ENCODE measurements at places on chromosomes 2 and 18.

GRCh38 chr2:46164529-46165301, 132.5 kb upstream of the EPAS1 start:
- DNase-seq: peak; percentile 83

GRCh38 chr18:3223356-3223755, 3.6 kb upstream of the MYOM1 start:
- no peak for DNase-seq

GRCh38 chr2:28358668-28359201, 33.9 kb upstream of the FOSL2 start:
- DNase-seq: no peak

GRCh38 chr2:29767606-29768335, 153.6 kb downstream of the ALK start:
- no peak for DNase-seq

DNA sequence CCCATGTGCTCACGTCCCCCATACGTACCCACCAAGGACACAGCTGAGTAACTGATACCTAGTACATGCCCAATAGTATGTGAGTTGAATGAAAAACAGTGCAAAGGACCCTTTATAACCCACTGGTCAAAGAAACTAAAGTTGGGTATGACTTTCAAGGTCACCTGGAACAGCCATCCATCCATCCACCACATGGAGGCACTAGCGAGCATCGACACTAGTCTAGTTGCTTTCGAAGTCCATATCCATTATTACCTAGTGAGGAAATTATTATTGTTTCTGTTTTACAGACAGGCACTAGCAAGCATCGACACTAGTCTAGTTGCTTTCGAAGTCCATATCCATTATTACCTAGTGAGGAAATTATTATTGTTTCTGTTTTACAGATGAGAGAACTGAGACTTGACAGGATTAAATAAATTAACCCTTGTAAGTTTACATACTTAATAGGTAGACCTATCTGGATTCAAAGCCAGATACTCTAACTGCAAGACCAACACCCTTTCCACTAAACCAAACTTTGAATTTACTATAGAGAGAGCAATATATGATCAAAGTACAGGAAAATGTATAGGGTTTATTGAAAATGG, 233.7 kb downstream of the METTL4 start:
- DNase-seq: no peak

DNA sequence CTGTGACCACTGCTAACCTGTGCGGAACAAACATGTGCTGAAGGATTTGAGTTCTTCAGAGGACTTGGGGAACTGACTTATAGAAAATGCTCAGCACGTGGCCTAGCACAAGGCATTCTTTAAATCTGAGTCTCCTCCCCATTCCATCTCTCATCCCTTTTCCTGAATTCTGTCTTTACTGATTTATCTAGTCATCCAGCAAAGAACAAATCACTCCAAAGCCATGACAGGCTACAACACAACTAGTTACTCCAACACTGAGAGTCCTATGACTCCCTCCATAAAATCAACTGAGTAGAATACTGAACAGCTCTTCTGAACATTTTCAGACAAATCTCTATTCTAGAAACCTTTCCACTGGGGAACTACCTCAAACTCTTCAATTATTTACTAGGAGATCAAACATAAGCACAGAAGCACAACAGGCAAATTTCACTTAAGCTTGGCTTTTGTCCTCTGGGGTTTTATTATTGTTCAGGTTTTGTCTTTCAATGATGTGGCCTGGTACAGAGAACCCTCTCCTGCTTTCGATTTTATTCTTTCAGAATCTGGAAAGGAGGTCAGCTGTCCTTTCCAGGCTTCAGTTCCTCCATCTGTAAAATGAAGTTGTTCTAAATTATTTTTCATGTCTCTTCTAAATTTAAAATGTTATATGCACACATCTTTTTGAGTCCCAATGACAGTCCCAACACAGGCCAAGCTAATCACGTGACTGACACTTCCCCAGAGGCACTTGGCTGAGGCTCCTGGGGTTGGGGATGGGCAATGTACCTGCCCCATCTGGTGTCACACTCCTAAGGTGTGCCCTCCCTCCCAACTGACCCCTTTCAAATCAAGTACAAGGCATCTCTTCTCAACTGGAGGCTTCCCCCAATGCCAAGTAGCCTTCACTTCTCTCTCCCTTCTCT, 31.8 kb downstream of the RNU4ATAC start:
- DNase-seq: no peak

DNA sequence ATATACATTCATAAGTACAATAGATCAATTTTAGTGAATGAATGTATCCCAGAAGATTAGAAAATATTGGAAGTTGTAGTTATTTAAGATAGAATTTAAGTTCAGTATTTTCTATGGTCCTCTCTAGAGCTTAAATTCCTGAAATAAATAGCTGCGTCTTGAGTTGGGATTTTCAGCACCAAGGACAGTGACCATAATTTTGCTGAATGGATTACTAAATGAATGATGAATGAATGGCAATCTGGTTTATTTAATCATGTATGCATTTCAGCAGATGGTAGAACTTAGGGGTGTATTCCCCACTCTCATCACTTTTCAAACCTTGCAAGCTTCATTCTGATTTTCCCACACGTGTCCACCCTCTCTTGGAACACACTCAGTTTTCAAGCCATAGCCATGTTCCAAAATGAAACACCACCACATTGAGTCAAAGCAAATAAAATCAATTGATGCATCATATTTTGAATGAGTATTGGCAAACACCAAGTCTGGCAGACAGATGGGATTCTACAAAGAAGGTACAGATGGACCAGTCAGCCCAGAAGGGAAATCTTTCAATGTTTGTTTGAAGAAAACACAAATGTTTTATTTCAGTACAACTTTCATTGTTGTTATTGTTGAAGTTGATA, 362.2 kb upstream of the NXPH2 start:
- DNase-seq: no peak

DNA sequence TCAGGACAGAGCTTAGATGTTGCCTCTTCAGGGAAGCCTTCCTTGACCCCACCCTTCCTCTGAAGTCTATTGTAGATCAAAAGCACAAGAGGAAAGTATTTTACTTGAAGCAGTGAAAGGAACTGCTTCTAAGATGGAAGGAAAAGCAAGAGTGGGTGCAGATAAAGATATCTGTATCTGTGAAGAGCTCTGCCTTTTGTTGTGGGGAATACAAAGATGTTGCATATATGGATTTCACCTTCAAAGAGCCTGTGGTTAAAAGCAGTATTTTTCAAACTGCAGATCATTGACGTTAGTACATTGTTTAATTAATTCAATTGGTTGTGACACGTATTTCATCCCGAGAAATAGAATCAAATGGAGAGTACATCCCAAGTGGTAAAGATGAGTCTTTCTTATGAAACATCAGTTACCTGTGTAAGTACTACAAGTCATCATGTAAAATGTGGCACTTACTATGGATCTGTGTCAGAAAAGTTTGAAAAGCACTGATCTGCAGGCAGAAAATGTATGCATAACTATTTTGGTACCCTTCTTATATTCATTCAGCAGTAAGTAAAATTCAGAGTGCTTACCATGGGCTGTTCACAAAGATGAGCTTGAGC, 24.6 kb upstream of the TNFRSF11A start:
- DNase-seq: no peak

DNA sequence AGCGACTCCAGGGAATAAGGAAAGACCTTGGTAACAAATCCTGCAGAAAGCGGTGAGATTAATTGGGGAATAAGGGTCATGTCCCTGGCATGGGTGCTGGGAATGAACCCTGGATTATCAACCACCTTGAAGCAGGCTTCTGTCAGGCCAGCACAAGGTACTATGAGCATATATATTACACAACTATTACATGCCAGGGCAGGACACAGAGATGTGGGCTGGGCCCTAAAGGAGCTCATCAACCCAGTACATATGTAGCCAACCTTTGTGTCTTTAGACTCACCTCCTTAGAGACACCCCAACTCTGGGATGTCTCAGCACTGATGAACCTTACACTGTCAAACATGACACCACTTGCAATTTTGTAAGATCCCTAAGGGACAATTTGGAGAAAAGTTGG, 3.4 kb downstream of the SFXN5 start:
- DNase-seq: no peak

- peak; percentile 32 for DNase-seq
Measured at GRCh38 chr2:85822766-85823165, 66.0 kb downstream of the ST3GAL5 start.

GRCh38 chr2:206971805-206972204, 32.5 kb downstream of the CPO start:
- peak; percentile 44 for DNase-seq

GRCh38 chr2:217952409-217952808, 50.4 kb downstream of the TNS1 start:
- no peak for DNase-seq

- DNase-seq: no peak
Measured at GRCh38 chr2:145748927-145749326, 1229.0 kb upstream of the ZEB2 start.

GRCh38 chr2:153873052-153874048, 1.6 kb downstream of the GALNT13 start:
- DNase-seq: no peak

DNA sequence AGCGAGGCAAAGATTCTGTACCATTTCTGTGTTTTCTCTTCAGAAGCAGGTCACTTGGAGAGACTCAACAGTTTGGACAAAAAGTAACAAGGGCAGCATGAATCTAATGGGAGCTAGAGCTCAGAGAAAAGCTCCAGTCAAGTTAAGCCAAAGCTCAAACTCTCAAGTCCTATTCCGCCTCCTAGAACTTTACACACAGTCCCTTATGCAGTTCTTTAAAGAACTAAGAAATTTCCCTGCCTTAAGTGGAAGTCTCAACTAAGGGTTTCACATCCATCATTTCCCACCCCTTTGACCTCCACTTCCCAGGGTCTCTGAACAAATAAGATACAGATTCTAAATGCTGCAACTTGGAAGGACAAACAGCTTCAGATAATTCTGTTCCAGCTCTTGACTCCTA, 121.3 kb upstream of the RNU4ATAC start:
- DNase-seq: no peak
